ENCODE measurements at places on chromosomes 7 and 10.

- DNase-seq: no peak
Measured at GRCh38 chr10:100562008-100562672, 26.4 kb downstream of the HIF1AN start.

- no peak for DNase-seq
Measured at GRCh38 chr10:97915346-97916131, 65.9 kb downstream of the GOLGA7B start.

DNA sequence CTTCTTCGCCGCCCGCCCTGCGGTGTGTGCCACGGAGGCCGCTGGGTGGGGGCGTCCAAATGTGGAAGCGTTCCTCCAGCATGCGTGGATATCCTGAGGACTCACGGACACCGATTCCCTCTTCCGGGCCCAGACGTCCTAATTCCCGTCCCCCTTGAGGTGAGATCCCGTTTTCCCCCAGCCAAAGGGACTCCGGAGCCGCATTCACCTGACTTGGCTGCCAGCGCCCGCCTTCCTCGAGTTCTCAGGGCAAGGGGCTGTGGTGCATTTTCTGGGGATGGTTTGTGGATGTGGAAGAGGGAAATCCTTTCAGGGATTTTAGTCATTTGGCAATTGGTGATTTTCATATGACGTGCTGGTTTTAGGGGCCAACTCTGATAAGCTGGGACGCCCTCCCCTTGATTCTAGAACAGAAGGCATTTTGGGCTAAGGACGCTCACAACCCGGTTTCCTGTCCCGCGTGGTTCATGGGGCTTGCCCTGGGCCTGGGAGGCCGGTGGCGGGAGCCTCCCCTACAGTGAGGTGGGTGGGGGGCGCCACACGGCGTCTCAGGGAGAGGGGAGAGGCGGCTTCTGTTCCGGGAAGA is 165.4 kb downstream of the ACTR3B start:
- DNase-seq: no peak

- DNase-seq: no peak
Measured at GRCh38 chr10:93074147-93074596, 479 bp downstream of the CYP26A1 start.

GRCh38 chr7:22268884-22269421 is 88.0 kb downstream of the RAPGEF5 start:
- DNase-seq: no peak

- no peak for DNase-seq
Measured at GRCh38 chr7:122442929-122443328, 138.4 kb upstream of the FEZF1 start.

DNA sequence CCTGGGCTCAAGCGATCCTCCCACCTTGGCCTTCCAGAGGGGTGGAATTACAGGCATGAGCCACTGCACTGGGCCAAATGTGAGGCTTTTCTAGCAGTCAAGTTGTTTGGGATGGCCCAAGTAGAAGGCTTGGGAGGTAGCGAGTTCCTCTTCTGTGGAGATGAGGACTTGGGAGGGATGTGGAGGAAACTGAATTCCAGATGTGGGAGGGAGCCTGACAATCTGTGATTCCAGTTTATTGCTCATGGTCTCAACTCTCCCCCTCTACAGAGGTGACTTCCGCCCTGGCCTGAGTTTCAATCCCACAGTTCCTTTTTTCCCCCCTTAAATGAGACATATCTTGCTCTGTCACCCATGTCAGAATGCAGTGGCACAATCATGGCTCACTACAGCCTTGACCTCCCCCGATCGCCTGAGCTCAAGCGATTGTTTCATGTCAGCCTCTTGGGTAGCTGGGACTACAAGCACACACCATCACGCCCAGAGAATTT is 3.4 kb downstream of the STYXL1 start:
- DNase-seq: no peak

DNA sequence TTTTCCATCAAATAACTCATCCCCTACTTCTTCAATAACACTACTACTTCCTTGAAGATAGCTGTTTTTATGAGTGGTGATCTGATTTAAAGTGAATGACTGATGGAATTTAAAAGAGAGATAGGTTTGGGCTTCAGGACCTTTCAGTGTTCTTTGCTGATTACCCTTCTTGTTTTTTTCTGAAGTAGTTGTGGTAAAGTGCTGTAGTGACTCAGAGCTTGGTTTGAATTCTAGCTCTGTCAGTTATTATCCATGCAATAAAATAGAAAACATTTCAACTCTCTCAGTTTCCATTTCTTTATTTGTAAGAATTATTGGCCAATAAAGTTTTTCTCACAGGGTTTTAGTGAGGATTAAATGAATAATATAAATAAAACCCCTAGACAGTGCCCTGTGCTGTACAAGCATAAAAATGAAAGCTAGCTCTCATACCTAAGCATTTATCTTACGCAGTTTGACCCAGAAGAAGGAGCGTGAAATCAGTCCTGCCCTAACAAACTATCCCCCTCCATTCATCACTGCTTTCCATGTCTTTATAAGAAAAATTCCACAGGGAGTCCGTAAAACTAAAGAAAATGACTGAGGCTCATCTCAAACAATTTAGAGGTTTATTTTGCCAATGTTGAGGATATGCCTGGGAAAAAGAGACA is 25.1 kb upstream of the AKAP9 start:
- no peak for DNase-seq

DNA sequence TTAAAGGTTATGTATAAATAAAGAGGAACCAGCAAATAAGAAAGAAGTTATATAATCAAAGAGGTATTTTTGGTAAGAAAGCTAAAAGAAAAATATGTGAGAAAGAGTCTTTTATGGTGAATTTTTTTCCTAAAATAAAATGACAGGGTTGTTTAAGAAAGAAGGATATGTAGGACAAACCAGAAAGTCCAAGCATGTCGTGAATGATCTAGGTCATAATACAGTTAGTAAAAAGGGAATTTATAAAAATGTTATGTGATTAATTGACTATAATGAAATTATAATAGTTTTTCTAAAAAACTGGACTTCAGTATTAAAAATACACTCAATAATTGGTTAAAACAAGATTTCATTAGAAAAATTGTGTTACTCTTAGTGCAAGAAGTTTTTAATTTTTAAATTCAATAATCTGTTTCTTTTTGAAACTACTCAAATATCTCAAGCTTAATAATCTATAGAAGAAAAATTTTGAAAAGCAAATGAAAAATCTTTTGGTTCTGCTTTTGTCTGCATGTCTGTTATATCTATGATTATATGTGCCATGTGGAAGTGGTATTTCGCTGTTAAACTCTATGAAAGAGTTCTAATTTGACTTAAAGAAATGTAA is 23.3 kb downstream of the AVL9 start:
- DNase-seq: no peak

- DNase-seq: no peak
Measured at GRCh38 chr10:57482259-57482658, 785.4 kb downstream of the IPMK start.

All from NCI-H1417 treated with DMSO at 0.1 percent for 48 hours (cell line).